Stimulated activated CD8-positive, alpha-beta memory T cell treated with anti-CD3 and anti-CD28 coated beads, Interleukin-4, amount 100 ng/mL, for 1 hour (primary cell): ENCODE measurements at places on chromosomes 3 and 15.

- no peak for DNase-seq
These were observed 17.8 kb upstream of the MAP4 start for GRCh38 chr3:48034000-48034516.

DNA sequence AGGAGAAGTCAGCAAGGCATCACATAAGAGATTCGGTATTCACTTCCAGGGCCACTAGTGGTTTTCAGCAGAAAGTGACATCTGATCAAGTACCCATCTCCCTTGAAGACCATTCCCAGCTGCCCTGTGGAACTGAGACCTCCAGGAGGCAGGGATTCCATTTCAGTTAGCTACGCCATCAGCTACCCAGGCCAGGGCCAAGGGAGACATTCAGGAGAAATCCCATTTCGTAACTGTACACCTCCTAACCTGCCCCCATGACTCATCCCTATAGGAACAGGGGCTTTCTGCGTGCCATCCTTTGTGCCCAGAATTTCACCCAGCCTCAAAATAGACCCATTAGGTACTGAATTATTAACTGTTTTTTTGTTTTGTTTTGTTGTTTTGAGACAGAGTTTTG, 24.7 kb downstream of the SPATA12 start:
- no peak for DNase-seq

DNA sequence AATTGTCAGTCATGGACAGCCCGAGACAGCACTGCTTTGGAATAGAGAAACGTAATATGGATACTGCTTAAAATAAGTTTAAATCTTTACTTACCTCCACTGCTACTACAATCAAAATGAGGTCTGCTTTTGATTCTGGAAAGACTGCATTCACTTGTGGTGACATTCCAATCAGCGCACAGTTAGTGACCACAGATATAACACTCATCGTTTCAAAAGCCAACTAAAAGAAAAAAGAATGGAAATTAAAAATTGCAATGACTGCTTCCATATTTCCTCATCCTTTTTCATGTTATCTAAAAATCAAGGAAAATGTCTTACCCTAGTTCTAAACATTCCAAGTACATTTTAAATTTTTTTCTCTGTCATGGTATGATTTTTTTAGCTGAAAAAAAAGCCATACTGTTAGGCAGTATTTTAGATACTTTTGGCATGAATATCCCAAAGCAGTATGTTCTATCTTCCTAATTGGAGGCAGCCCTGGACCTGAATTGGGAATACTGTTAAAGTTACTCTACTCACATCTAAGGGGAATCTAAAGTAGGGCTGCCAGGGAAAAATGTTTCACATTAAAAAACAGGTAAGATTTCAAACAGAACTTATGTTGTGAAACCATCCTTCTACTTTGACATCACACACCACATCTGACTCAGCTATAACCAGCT, 72.1 kb downstream of the ANO10 start:
- no peak for DNase-seq

- no peak for DNase-seq
These were observed 136.0 kb upstream of the DAZL start for GRCh38 chr3:16741103-16741758.

- DNase-seq: no peak
These were observed 16.8 kb downstream of the GPR15 start for GRCh38 chr3:98548544-98548943.

DNA sequence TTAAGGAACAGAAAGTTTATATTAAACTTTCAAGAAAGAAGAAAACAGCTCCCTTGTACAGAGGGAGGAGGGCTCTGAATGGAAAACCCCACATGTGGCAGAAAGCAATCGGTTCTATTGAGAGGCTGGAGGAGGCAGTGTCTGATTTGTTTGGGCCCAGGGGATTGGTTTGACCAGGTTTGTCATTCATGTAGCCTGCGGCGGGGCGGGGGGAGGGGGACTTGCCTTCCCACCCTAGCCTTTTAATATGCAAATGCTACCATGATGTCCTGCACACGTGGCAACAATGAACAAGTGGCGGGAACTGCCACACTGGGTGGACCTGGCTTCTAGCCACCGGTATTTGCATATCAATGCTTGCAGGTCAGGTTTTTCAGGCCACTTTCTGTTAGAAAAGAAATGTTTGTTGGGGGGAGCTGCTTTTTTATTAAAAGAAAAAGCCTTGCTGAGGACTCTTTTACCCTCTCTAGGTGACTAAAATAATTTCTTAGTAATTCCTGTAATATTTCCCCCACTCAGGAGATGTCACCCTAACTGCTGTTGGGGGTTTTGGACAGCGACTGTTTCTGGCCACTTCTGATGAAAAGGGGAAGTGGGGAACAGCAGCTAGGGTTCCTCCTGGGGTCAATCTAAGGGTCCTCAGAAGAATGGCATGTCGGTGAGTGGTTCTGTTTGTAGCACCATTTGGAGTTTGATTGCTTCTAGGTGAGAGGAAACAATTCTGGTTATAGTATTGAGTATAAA, 691.2 kb downstream of the TBL1XR1 start:
- DNase-seq: no peak

- no peak for DNase-seq
These were observed 234.4 kb upstream of the LRTM1 start for GRCh38 chr3:55162031-55162795.

DNA sequence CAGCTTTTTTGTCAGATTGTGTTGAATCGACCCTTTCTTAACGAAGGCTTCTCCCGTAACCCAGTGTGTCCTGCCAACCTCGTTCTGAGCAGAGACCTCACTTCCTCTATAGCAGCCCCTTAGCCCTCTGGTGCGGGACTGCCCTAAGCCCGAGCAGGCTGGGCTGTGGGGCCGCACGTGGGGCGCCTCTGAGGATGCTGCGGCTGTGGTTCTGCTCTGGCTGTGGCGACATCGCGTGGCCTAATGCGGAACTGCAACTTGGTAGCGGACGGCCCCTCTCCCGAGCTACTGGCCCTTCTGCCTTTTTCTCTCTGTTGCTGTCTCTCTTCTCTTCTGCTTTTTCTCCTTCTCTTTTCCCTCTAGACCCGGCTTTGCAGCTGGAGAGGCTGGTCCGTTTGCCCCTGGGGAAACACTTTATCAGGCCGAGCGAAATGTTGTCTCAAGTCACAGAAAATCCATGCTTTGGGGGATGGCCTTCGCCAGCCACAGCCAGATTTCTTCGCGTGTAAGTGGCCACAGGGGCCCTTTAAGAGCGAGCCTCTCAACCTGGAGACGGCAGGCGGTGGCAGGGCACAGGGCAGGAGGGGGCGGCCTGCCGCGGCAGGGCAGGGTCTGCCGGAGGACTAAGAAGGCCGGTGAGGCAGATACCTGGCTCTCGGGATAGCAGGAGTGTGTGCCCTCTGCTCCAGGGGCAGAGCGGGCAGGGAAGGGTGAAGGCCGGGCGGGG, 19.4 kb upstream of the KIF23 start:
- peak; percentile 55 for DNase-seq

- DNase-seq: no peak
These were observed 109.1 kb downstream of the ZNF385D start for GRCh38 chr3:21641959-21642358.

DNA sequence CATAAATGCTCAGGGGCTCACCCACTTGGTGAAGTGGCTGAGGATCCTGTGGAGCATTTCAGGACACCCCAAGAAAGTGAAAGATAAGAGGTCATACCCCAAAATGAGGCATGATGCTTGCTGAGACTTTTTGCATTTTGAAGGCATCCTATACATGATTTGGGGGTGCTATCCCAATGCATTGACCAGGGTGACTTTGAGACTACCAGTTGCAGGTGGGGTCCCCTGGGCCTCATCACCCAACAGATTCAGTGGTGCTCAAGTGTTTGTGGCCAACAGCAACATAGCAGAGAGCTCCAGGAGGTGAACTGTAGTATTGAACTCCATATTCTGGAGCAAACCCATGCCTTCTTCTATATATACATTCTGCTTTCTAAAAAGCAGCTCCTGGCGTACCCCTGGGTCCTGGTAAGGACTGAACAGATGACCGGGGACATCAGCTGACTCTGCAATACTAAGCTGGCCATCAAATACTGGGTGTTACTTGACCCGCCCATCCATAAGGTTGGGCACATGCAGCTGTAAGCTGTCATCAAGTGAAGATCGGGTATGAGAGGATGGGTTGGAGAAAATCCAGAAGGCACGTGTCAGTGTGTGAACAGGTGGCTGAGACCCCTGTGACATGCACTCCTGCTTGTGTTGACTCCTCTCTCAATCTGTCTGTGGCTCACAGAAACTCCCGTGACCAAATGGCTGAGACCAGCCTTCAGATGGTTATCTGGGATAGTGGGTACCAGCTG, 143.3 kb downstream of the KLF13 start:
- DNase-seq: no peak

GRCh38 chr15:68582864-68583263, 4.1 kb downstream of the CORO2B start:
- DNase-seq: no peak

GRCh38 chr3:172993412-172993811, 147.6 kb downstream of the SPATA16 start:
- no peak for DNase-seq

DNA sequence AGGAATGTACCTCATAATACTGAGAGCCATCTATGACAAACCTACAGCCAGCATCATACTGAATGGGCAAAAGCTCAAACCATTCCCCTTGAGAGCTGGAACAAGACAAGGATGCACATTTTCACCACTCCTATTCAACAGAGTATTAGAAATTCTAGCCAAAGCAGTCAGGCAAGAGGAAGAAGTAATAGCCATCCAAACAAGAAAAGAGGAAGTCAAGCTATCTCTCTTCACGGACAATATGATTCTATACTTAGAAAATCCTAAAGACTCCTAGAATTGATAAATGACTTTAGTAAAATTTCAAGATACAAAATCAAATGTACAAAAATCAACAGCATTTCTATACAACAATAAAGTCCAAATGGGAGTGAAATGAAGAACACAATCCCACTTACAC, 30.2 kb downstream of the OCA2 start:
- no peak for DNase-seq

GRCh38 chr3:148880681-148881080, 15.6 kb downstream of the CPA3 start:
- DNase-seq: no peak

DNA sequence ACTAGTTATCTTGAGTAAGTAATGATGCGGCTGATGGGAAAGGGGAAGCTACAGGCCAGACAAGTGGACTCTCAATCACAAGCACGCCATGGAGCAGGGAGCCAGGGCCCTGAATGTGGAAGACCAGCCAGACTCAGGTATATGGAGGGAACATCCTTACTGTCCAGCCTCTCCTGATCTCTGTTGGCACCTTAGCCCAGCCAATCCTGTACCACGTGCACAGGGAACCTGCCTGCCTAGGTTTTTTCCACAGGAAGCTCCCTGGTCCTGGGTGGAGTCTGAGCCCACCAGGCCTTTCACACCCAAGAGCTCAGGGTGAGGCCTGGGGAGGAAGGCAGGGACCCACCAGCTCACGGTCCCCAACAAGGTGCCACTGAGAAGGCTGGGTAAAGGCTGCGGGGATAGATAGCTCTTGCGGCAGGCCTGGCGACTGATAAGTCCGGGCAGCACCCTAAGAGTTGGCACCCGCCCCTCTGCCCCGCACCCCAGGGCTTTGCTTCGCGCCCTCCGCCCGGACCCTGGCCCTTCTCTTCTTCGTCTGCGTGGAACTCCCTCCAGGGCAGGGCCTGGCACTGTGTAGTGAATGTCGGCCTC, 933 bp upstream of the APEH start:
- no peak for DNase-seq

DNA sequence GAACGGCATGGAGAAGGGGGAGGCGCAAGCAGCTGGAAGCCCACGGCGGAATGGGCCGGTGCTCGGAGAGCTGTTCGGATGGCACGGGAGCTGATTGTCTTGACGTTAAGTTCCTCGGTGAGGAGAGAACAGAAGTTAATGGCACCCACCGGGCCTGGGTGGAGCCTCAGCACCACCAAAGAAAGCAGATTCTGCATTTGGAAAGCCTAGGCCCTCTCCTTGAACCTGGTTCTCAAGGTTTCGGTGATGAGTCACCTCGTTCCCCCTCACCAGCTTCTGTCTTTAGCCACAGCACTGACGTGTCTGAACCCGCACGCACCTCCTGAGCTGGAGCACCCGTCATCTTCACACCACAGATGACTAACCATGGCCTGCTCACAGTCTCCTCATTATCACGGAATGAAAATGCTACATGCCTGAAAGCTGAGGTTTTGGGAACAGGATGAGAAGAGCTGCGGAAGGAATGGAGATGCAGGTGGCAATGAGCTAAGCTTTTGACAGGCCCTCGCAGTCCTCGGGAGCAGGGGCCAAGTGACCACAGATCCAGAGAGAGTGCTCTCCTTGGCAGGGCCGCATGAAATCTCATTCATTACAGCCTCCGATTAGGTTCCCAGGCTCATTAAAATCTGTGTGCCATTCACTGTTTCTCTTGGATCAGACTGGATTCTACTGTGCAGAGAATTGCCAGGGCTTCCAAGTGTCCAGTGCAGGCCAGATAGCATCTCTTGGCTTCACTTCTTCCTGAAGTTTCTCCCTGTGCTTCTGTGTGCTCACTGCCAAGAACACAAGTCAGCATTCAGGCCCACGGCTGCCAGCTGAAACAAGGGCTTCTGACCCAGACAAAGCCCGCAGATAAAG, 96.3 kb upstream of the DLG1 start:
- no peak for DNase-seq

DNA sequence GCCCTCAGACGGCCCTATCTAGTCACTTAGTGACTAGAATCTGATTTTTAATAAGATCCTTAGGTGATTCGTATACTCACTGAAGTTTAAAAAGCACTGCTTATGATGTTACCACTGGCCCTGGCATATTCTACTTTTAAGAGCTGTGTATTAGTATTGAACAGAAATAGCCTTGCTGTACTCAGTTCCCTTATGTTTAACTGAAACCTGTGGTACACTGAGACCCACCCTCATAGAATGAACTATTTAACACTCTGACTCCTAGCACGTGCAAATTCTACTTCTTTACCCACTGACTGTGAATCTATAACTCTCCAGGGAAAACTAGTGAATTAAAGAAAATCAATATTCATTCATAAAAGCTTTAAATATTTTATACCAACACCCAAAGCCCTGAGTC, 108.9 kb downstream of the CCNL1 start:
- no peak for DNase-seq

DNA sequence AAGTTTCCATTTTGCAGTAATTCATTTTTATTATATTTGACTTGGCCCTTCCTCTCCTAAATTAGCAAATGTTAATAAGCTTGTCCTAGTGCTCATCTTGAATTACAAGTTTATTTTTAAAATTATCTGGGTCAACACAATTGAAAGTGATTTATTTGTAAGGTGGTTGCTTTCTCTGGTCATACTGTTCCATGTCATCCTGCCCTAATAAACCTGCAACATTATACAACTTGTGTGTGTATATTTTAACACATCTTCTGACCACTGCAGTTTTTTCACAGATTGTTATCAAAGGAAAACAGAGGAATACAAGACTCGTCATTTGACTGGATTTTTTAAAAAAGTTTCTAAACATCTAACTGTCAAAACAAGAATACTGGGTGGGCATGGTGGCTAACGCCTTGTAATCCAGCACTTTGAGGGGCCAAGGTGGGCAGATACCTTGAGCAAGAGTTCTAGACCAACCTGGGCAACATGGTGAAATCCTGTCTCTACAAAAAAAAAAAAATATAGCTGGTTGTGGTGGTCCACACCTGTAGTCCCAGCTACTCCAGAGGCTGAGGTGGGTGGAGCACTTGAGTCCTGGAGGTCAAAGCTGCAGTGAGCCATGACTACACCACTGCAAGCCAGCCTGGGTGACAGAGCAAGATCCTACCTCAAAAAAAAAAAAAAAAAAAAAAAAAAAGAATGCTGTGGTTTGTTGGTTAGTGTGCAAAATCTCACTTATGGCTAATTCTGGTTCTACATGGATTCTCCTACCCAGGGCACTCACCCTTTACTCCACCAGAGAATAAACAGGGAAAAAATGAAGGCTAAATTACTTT, 5.0 kb upstream of the LRRFIP2 start:
- DNase-seq: no peak
